A549 treated with RU486 at 1 μM for 4 hours (cell line): ENCODE measurements at places on chromosomes 12 and 14. TPM values are rescaled to one million over a fixed set of nuclear protein-coding genes. Genes with fewer than 3 reads are reported as not detected.

The IFT43 gene
- total RNA-seq: 36.8 to 44.8 TPM (median 40.2 TPM) in 5 replicates

The AP4S1 gene
- total RNA-seq: 5.8 to 11.5 TPM (median 9.7 TPM) in 5 replicates

The USP44 gene
- total RNA-seq: 0.09 to 0.18 TPM (median 0.12 TPM) in 4 of 5 replicates, not detected in the other

The KCNH3 gene
- total RNA-seq: 2.1 to 3.3 TPM (median 2.8 TPM) in 5 replicates

The MIP gene
- total RNA-seq: not detected in 5 replicates
